ENCODE measurements at places on chromosomes 7 and 10. TPM values are rescaled to one million over a fixed set of nuclear protein-coding genes. Genes with fewer than 3 reads are reported as not detected.

AKR1C4 gene
- total RNA-seq: not detected

WDR86 gene
- total RNA-seq: not detected

TMEM229A gene
- total RNA-seq: not detected

TRPV6 gene
- not detected for total RNA-seq

DRGX gene
- not detected for total RNA-seq

MBL2 gene
- not detected for total RNA-seq

NUDT13 gene
- total RNA-seq: 1.2 TPM

GIMAP6 gene
- 43.2 TPM for total RNA-seq

CLCN1 gene
- total RNA-seq: 0.16 TPM

PLA2G12B gene
- total RNA-seq: not detected

SUN3 gene
- total RNA-seq: not detected

SLC26A3 gene
- not detected for total RNA-seq

ASB15 gene
- not detected for total RNA-seq

CALML5 gene
- not detected for total RNA-seq

PLEKHS1 gene
- not detected for total RNA-seq

CDHR3 gene
- total RNA-seq: 0.71 TPM

SFTPA1 gene
- not detected for total RNA-seq

SLC16A9 gene
- total RNA-seq: 1.0 TPM

ZNF727 gene
- total RNA-seq: 0.29 TPM

GGCT gene
- total RNA-seq: 72.9 TPM

AOAH gene
- 5.2 TPM for total RNA-seq

GNAT3 gene
- total RNA-seq: not detected

GPC2 gene
- total RNA-seq: 7.0 TPM

CCL24 gene
- not detected for total RNA-seq

UFSP1 gene
- 2.4 TPM for total RNA-seq

VKORC1L1 gene
- 12.0 TPM for total RNA-seq

CYP2C9 gene
- total RNA-seq: not detected

CLDN15 gene
- total RNA-seq: 17.3 TPM

GJD4 gene
- total RNA-seq: not detected

ASAH2 gene
- 5.8 TPM for total RNA-seq

ZNF277 gene
- 22.7 TPM for total RNA-seq

GRID1 gene
- not detected for total RNA-seq

ARL5B gene
- total RNA-seq: 19.2 TPM

NKX1-2 gene
- not detected for total RNA-seq

CCDC172 gene
- total RNA-seq: not detected

NUP205 gene
- total RNA-seq: 61.5 TPM

MPP7 gene
- 13.2 TPM for total RNA-seq

ITGA8 gene
- total RNA-seq: not detected

KAZALD1 gene
- total RNA-seq: 0.60 TPM

ZNF365 gene
- not detected for total RNA-seq

EVX1 gene
- total RNA-seq: not detected

WAPL gene
- 46.5 TPM for total RNA-seq

DCLRE1C gene
- 20.8 TPM for total RNA-seq

OR9A2 gene
- 0.66 TPM for total RNA-seq

GTF2I gene
- 127 TPM for total RNA-seq

Data from activated naive CD4-positive, alpha-beta T cell treated with anti-CD3 and anti-CD28 coated beads, Interleukin-2, amount 50 U/mL, for 72 hours (primary cell).